ENCODE measurements at places on chromosomes 1 and 21. TPM values are rescaled to one million over a fixed set of nuclear protein-coding genes. Genes with fewer than 3 reads are reported as not detected.

The TNNT2 gene
- total RNA-seq: 2.2 TPM

The PTGFR gene
- total RNA-seq: 0.34 TPM

The PTGS2 gene
- total RNA-seq: 11.2 TPM

The EDN2 gene
- 12.6 TPM for total RNA-seq

The QSOX1 gene
- 77.3 TPM for total RNA-seq

The ACBD6 gene
- 50.0 TPM for total RNA-seq

The FCRL1 gene
- total RNA-seq: not detected

The TFF3 gene
- 30.6 TPM for total RNA-seq

The HTR1D gene
- total RNA-seq: 0.28 TPM

DNA sequence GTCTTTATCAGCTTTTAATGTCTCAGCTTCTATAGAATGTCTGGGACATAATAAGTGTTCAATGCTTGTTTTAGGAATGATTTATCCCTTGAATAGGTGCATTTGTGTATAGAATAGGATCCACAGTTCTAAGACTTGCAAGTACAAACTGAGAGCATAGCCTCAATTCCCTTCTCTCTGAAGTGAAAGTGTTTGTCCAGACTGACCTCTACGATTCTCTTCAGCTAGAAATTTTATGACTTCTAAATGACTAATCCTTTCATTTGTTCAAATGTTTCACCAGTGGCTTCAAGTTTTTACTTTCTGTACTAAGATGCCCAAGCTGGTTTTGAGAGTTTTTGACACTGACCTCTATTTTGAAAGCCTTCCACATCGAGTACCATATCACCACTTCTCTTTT lies 608.2 kb upstream of the ADGRL4 start:
- no peak for DNase-seq

DNA sequence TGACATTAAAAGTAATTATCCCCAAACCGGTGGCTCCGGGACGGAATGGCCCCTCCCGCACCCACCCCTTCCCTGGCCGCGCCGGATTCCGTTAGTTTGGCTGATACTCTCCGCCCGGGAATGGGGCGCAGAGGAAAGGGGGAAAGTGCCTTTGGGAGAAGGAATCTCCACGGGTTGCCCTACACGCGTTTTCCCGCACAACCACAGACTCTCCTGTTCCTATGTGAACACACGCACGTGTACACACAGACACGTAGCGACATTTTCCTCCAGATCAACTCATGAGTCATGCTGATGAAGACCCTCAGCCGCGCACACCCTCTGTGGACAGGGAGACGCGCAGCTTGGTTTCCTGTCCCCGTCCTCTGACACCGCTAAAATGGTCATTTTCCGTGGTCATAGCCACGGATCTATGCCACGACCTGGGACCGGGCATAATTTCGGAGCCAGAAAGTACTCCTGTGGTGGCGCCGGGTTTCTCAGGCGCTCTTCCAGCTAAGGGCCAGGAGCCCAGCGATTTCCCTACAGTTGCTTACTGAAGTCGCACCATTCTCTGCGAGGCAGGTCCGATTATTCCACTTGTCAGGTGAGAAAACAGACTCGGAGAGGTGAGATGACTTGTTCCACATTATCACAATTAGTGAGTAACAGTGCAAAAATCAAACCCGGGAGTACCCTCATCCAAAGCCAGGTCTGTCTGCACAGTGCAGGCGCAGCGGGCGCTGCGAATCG lies 4.0 kb upstream of the DMRTA2 start:
- no peak for DNase-seq

DNA sequence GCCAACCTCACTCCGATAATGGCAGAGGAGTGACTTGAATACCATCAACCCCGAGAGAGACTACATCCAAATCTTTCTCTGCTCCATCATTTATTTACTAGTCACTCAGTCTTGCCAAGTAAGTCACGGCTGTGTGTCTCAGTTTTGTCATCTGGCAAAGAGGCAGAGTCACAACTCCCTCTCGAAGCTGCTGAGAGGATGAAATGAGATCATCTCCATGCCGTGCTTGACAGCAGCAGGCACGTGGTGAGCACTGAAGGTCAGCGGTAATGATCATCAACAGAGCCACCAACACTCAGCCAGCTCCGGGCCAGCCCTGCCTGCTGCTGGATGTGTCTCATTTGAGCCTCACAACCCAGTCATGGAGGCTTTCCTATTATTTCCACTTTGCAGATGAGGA lies 19.9 kb downstream of the ALDH4A1 start:
- DNase-seq: no peak

DNA sequence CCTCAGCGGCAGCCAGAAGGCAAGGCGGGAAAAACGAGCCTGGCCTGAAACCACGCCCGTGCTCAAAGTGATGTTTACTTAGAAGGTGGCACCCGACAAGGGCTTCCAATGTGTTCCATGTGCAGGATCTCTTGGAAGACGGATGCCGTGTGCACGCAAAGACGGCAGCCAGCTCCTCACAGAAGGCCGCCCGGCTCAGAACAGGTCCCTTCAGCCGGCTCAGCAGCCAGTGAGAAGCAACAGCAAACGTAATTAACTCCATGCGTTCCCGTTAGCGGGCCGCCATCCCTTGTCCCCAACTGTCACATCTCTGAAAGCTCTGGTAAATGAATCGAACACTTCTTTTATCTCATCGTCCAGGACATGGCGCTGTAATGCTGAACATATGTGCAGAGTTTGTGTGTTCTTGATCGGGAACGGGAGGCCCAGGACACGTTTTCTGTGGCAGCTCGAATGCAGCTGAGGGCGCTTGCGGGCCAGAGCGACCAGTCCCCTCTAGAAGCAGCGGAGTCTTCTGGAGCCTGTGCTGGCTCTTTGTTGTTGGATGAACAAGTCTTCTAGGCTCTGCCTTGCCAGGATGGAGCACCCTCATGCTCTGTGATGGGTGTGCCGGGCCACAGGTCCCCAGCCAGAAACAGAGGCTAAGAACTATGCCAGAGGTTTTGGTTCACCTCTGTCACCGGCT lies 94.6 kb upstream of the ARHGEF16 start:
- peak; percentile 80 for DNase-seq

DNA sequence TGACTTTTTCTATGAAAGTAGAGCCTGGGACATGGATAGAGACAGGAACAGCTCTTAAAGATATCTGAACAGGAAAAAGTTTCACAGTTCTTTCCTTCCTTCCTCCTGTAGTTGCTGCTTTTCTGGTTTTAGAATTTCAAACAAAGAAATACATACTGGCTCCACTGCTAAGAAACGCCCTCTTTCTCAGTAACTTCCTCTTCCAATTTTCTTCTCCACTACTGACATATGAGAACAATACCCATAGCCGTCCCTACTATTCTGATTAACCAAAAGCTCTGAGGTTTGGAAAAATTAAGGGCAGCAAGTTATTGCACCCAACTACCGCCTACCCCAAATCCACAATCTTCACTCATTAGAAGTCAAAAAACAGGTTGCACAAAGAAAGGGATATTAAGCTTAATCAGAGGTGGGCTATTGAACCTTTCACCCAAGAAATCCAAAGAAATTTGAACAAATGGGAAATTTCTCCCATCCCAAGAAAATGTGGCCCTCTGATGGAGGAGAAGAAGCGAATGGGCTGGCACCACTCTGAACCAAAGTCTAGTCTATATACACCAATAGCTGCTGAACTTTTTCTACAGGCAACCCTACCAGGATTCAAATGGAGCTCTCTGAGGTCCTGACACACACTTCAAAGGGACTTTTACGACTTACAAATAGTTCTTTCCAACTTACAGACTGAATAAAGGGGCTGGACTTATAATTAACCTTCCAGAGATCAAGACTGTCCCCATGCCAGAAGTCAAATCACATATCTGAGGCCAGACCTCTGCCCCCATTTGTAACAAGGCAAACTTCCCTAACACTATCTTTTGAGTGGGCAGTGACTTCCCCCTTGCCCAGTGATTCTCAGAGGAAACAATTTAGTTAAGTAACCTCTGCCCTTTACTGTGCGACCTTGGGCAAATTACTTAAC lies 1.7 kb downstream of the WASF2 start:
- DNase-seq: no peak

- no peak for DNase-seq
These were observed 44.4 kb downstream of the CACHD1 start for GRCh38 chr1:64514197-64514765.

GRCh38 chr1:47659146-47659545 lies 221.3 kb downstream of the FOXD2 start:
- no peak for DNase-seq

- no peak for DNase-seq
These were observed 36.7 kb upstream of the APOBEC4 start for GRCh38 chr1:183689762-183690204.

DNA sequence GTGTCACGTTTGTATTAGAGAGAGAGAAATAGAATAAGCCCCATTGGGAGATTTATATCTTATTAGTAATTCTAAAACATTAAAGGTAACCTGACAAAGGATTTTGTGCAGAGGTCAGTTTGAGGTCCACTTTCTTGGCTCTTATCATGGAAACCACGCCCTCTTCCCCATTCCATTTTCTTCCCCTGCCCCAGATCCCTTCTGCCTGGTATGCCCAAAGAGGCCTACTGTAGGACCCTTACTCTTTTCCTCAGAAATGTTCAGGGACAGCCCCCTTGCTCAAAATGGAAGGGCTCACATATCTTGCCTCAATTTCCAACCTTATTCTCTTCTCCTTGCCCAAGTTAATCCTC lies 9.6 kb downstream of the CCDC185 start:
- no peak for DNase-seq

DNA sequence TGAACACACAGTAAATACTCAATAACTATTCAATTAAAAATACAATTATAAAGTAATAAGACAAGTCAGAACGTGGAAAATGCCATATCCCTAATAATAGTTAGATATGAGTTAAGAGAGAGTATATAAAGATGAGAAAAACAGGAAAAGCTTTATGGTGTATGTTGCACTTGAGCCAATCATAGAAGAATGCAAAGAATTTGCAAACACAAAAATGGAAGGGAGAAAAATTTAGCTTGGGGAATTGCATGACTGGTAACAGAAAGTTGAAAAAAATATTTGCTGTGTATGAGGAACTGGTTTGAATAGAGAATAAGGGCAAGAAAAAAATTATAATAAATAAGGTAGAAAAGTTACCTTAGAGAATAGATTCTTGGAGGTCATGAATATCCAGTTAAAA lies 739.6 kb upstream of the CXADR start:
- DNase-seq: no peak

DNA sequence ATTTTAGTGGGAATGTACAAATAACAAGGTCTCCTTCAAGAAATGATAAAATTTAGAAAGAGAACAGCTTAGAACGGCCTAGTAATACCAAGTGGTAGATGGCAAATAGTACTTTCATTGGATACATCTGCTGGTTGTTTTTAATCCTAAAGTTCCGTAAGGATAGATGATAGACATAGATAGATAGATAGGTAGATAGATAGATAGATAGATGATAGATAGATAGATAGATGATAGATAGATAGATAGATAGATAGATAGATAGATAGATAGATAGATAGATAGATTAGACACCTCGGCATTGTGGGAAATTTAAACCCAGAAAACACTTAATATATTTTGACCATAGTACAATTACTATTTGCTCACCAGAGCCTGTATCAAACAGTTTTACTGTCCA lies 288.5 kb downstream of the TPR start:
- DNase-seq: no peak

GRCh38 chr1:40143891-40144575 lies 17.2 kb upstream of the RLF start:
- peak; percentile 71 for DNase-seq

- DNase-seq: peak; percentile 88
These were observed 70.1 kb downstream of the CASZ1 start for GRCh38 chr1:10726355-10726754.

DNA sequence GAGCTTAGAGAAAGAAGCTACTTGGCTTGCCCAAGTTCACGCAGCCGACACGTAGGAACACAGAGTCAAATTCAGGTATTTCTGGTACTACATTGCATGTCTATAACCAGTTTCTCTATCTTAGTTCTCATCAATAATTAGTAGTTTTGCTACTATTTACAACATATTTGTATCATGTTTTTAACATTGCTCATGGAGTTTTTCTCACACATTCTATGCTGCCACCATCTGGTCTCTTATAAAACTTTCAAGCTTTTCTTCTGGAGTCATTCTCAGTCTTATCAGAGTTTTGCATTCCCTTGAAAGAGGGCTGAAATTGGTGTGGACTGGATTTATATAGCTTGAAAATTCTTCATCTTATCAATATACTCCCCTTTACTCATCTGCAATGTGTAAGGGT lies 118.8 kb upstream of the PALMD start:
- no peak for DNase-seq

DNA sequence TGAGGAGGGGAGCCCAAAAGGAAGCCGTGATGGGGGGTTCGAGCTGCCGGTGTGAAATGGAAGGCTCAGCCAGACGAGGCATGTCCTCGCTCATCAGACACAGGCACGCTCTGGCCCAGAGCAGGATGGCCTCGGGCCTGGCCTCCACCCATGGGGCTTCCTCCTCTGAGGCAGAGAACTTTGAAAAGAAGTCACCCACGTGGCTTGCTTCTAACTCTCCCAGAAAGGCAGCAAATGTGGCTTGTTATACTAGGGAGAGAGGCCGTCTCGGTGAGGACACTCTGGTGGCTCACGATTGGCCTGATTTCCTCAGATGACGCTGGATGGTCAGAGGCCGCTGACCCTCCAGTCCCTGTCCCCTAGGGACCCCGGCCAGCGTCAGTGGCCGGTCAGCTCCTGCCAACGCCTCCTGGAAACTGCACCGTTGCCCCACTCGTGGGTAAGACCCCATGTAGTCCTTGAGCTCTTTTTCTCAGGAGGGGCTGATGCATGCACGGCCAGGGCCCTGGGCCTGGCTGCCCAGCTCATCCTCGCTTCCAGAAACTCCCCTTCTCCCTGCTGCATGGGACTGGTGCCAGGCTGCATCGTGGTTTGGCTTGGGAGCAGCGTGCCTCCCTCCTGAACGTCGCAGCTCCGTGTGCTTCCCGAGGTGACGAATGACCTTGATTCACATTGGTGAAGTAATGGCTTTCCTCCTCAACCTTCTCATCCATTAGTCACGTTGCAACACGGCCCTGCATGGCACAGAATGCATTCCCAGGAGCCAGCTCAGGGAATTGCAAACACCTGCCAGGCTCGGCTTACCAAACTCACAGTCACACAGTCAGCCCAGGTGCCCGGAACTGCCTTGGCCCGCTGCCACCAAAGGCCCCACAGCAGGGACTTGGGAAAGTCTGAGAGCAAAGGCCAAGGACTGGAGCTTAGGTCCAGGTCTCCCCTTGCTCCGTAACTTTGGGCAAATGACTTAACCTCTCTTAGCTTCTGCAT lies 58.8 kb downstream of the TOMM20 start:
- peak; percentile 78 for DNase-seq

GRCh38 chr1:39184354-39184818 lies 20.1 kb upstream of the MACF1 start:
- DNase-seq: no peak

Data from prostate gland (tissue), 2 donors.